Pancreas (tissue), 10 donors: ENCODE measurements at places on chromosomes 2 and 18. TPM values are rescaled to one million over a fixed set of nuclear protein-coding genes. Genes with fewer than 3 reads are reported as not detected.
A peak's percentile ranks its signal among the peaks of the same experiment; 100 is the strongest.

- H3K4me1 ChIP-seq, result no peaks in the 10 kb centered on the region
- H3K4me3 ChIP-seq, result no peak overlapping the region
- no peaks in the 10 kb centered on the region for H3K36me3 ChIP-seq
- H3K27me3 ChIP-seq, result no peaks in the 10 kb centered on the region
- no peak for DNase-seq
- no peak overlapping the region for H3K27ac ChIP-seq
Measured at GRCh38 chr2:20916604-20917286, 93.8 kb upstream of the LDAH start.

GRCh38 chr2:138536302-138536701 lies 34.7 kb downstream of the SPOPL start:
- no peaks in the 10 kb centered on the region for H3K36me3 ChIP-seq
- H3K4me1 ChIP-seq, result peaks cover 6% of the 10 kb centered on the region
- DNase-seq, result no peak
- H3K4me3 ChIP-seq, result no peak overlapping the region
- H3K27ac ChIP-seq, result no peak overlapping the region
- H3K27me3 ChIP-seq, result no peaks in the 10 kb centered on the region

Gene UPP2
- not detected for total RNA-seq

Gene C2orf66
- not detected for total RNA-seq

GRCh38 chr18:72866442-72866900 lies 1.3 kb downstream of the NETO1 start:
- peak overlapping the region; percentile 26 for H3K4me3 ChIP-seq
- H3K27ac ChIP-seq, result no peak overlapping the region
- no peak for DNase-seq
- no peaks in the 10 kb centered on the region for H3K36me3 ChIP-seq
- H3K27me3 ChIP-seq, result peaks cover 13% of the 10 kb centered on the region

DNA sequence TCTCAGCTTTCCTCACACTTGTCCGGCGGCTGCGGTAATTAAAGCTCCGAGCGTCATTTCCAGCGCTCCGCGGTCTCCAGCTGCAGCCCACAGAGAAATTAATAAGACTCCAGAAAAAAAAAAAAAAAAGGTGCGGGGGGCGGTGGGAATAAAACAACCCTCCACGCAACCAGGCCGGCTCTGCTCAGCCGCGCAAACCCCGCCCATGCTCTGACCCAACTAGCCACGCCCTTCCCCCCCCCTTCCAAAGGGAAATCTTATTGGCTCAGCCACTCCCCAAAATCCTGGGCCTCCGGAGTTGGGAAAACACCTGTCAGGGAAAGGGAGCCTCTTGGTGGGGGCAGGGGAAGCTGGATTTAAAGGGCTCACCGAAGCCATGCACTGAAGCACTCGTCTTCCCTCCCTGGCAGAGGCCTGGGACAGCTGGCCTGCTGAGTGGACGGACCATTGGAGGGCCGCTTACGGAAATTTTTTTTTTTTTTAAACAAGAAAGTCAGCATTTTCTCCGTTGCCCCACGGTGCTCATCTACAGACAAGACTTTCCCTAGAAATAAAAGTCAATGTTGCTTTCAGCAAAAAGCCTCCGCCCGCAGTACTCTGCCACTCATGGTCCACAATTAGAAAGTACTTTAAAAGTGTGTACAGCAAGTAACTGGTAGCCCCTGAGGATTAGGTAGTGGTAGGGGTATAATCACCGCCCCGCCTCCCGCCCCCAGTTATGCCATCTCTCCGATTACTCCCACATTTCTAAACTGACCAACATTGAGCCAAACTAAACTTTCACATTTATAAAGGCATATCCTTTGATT lies 674 bp upstream of the ERBB4 start:
- H3K27me3 ChIP-seq, result no peaks in the 10 kb centered on the region
- peak overlapping the region; percentile 44 for H3K4me3 ChIP-seq
- H3K4me1 ChIP-seq, result no peaks in the 10 kb centered on the region

Gene DSG1
- total RNA-seq, result not detected

GRCh38 chr2:7427293-7428060 lies 510.3 kb downstream of the RNF144A start:
- H3K4me3 ChIP-seq, result no peak overlapping the region
- H3K4me1 ChIP-seq, result no peaks in the 10 kb centered on the region
- H3K27ac ChIP-seq, result no peak overlapping the region

DNA sequence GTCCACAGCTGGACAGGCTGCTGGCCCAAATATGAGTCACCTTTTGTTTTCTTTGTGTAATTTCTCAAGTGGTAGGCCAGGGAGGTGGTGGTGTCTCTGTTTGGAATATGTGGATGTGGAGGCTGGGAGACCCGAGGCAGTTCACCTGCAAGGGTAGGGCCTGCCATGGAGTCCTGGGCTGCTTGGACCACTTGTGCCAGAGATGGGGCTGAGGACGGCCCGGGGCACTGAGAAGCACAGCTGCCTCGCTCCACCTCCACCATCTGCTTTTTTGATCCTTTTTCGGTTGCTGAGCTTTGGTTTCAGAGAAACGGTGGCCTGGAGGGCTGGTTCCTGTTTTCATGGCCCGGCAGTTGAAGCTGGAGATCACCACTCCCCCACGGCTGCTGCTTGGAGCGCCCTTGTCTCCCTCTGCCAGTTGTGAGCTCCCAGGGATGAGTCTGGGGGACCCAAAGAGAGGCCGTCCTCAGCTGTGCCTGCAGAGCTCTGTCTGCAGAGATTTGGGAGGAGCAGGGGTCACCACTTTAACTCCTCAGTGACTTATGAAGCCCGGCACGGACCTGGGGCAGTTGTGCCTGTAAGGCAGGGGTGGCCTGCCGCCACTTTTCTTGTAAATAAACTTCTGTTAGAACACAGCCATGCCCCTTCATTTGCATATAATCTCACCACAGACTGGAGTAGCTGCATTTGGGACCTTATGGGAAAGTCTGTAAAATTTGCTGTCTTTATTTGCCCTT lies 67.6 kb upstream of the MCFD2 start:
- no peaks in the 10 kb centered on the region for H3K36me3 ChIP-seq
- peak overlapping the region; percentile 91 for H3K27ac ChIP-seq
- peaks cover 57% of the 10 kb centered on the region for H3K4me1 ChIP-seq

Gene FOXD4L1
- not detected for total RNA-seq

Gene C2orf15
- total RNA-seq, result 2.8 TPM

- H3K4me3 ChIP-seq, result no peak overlapping the region
- H3K27me3 ChIP-seq, result no peaks in the 10 kb centered on the region
- no peaks in the 10 kb centered on the region for H3K4me1 ChIP-seq
- H3K36me3 ChIP-seq, result no peaks in the 10 kb centered on the region
- DNase-seq, result no peak
Measured at GRCh38 chr2:193231634-193232033, 1036.9 kb upstream of the TMEFF2 start.

Gene GYPC
- 13.0 TPM for total RNA-seq

Gene LINC00305
- total RNA-seq, result not detected

DNA sequence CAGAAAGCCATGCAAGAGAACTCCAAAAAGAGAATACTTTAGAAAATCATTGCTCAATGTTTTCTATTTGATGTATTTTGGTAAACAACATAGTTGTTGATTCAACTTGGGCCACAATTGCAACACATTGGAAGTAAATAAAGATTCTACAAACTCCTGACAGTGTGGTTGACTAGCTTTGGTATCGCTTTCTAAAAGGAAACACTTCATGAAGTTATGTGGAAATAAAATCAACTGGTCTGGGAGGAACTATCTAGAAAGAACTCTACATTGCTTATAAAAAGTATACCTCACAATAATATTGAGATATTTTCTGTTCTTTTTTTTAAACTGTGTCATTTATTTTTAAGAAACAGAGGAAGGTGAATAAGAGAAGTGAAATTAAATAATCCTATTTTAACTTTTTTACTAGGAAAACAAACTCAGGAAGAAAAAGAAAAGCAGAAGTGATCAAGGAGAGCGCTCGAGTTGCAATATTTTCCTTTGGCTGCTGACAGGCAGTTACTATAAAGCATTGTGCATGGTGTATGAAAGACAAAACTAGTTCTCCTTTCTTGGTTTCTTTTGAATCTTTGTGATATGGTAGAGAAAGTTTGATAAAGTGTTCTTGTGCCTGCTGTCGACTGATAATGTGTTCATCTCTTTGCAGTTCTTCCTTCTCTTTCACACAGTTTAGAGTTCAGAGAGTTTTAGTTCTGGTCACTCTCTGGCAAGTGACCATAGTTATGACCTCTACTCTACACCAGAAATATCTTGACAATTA lies 3.0 kb downstream of the DHRS9 start:
- no peaks in the 10 kb centered on the region for H3K36me3 ChIP-seq
- H3K27me3 ChIP-seq, result no peaks in the 10 kb centered on the region
- no peak overlapping the region for H3K4me3 ChIP-seq
- no peak overlapping the region for H3K27ac ChIP-seq

Gene EHBP1
- total RNA-seq, result 15.5 TPM

DNA sequence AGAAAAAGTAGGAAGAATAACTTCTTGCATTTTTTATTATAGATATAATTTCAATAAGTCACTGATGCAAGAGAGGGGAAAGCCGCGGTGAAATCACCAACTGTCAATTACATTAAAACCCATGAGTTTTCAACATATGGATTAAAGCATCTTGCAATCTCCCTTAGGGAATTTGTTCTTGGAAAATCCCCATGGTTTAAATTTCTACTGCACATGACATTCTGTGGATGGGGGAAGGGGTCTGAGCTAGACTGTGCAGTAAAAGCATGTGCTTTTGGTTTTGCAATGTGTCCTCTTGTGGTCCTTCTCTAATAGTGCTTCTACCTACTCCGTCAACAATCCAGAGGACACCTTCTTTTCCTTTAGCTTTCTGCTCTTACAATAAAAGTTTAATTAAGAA lies 894.0 kb downstream of the DCDC2C start:
- H3K27me3 ChIP-seq, result no peaks in the 10 kb centered on the region
- H3K27ac ChIP-seq, result no peak overlapping the region
- H3K4me3 ChIP-seq, result no peak overlapping the region
- no peaks in the 10 kb centered on the region for H3K36me3 ChIP-seq
- DNase-seq, result no peak

DNA sequence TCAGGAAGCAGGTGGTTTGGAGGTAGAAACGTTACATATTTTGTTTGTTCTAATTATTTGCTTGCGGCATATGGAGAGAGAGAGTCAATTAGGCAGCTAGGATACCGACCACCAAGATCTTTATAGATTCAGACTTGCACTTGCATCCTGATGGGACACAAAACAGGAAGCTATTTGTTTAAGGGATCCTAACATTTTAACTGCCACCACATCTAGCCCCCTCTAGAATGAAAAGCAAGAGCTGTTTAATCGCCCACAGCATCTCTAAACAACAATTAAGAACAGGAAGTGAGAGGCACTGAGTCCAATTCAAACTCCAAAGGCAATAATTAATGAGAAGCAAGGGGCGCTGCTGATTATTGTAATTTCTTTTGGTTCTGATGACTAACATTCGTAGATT lies 182.0 kb upstream of the LINC00305 start:
- no peak for DNase-seq
- H3K27ac ChIP-seq, result no peak overlapping the region
- no peaks in the 10 kb centered on the region for H3K4me1 ChIP-seq

Gene POU3F3
- total RNA-seq, result not detected

Gene DNAH7
- total RNA-seq, result 7.0 TPM

- H3K27ac ChIP-seq, result no peak overlapping the region
- no peaks in the 10 kb centered on the region for H3K36me3 ChIP-seq
- no peaks in the 10 kb centered on the region for H3K4me1 ChIP-seq
- DNase-seq, result no peak
Measured at GRCh38 chr2:20214566-20215182, 10.3 kb downstream of the SDC1 start.

DNA sequence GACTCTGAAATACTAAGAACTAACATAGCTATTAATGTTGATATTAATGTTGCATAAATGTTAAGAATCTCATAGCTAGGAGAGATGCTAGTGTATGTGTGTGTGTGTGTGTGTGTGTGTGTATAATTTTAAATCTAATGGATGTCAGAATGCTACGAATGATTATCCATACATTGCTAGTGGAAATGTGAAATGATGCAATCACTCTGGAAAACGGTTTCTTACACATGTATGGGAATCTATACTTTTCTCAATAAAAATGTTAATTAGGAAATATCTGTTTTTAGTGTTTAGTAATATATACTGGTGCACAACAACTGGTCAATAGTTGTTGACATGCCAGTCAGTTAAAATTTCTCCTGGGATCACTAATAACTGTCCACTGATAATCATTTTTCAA lies 908.8 kb upstream of the POU3F3 start:
- H3K4me3 ChIP-seq, result no peak overlapping the region
- no peaks in the 10 kb centered on the region for H3K27me3 ChIP-seq
- no peak overlapping the region for H3K27ac ChIP-seq
- no peaks in the 10 kb centered on the region for H3K4me1 ChIP-seq

Gene LRP2
- total RNA-seq, result not detected

Gene IL36G
- not detected for total RNA-seq

DNA sequence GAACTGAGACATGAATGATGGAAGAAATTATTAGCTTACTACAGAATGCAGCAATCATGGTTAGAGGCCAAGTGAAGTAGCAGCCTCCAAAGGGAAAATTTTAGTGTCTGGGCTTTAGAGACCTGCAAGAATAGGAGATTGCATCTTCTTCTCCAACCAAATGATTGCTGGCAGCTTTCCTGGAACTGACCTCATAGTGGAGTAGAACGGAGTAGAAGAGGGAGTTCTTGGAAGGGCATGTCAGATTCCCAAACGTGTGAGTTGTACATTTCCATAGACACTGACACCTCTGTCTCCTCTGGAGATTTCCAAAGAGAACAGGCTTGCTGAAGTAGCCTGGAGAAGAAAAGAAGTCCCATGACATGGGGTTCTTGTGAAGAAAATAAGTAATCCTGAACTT lies 169.8 kb upstream of the ERBB4 start:
- H3K27ac ChIP-seq, result no peak overlapping the region
- no peaks in the 10 kb centered on the region for H3K36me3 ChIP-seq
- no peak for DNase-seq
- no peaks in the 10 kb centered on the region for H3K4me1 ChIP-seq
- H3K4me3 ChIP-seq, result no peak overlapping the region

Gene NEB
- 0.88 TPM for total RNA-seq

- H3K27ac ChIP-seq, result peak overlapping the region; percentile 95
- peak overlapping the region; percentile 86 for H3K4me3 ChIP-seq
- peaks cover 10% of the 10 kb centered on the region for H3K4me1 ChIP-seq
- H3K27me3 ChIP-seq, result no peaks in the 10 kb centered on the region
Measured at GRCh38 chr2:42170619-42171395, 1.7 kb downstream of the EML4 start.

Gene TMEM178A
- 0.38 TPM for total RNA-seq

DNA sequence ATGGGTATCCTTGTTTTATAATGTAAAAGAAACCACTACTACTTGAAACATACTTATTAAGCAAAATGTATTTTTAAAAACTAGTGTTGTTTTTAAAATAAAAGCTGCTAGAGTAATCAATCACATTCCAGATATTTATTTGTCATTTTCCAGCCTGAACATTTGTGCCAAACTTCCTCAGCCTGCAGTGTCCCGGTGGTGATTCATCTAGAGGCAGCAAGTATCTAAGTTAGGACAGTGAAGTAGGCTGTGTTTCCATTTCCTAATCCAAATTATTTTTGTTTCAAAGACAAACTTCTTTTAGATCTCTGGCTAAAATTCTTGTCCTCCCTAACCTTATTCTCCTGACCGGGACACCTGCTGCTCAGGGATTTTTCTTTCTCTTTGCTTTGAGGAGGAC lies 12.8 kb upstream of the GCG start:
- no peaks in the 10 kb centered on the region for H3K4me1 ChIP-seq
- DNase-seq, result no peak
- no peaks in the 10 kb centered on the region for H3K27me3 ChIP-seq
- H3K36me3 ChIP-seq, result no peaks in the 10 kb centered on the region

Gene RABL2A
- 7.4 TPM for total RNA-seq

GRCh38 chr18:13214609-13215008 lies 4.0 kb upstream of the LDLRAD4 start:
- no peak for DNase-seq
- no peaks in the 10 kb centered on the region for H3K4me1 ChIP-seq
- no peak overlapping the region for H3K4me3 ChIP-seq

- H3K27ac ChIP-seq, result no peak overlapping the region
- no peaks in the 10 kb centered on the region for H3K27me3 ChIP-seq
- H3K4me1 ChIP-seq, result no peaks in the 10 kb centered on the region
- H3K4me3 ChIP-seq, result no peak overlapping the region
- DNase-seq, result no peak
Measured at GRCh38 chr18:64090876-64091275, 58.0 kb downstream of the LINC00305 start.
